Pancreas (tissue), 10 donors: ENCODE measurements at places on chromosomes 16 and 17. TPM values are rescaled to one million over a fixed set of nuclear protein-coding genes. Genes with fewer than 3 reads are reported as not detected.

Gene ABCA10
- 12.9 TPM for polyA plus RNA-seq

Gene ROGDI
- polyA plus RNA-seq: 63.0 TPM

Gene HID1
- polyA plus RNA-seq: 217 TPM

Gene STH
- not detected for polyA plus RNA-seq

Gene TAT
- 0.14 TPM for polyA plus RNA-seq

Gene C1QTNF8
- polyA plus RNA-seq: not detected

Gene ZNF747
- polyA plus RNA-seq: 5.5 TPM

Gene SPDYE4
- not detected for polyA plus RNA-seq

Gene MMP28
- polyA plus RNA-seq: 3.8 TPM

Gene KRTAP4-8
- polyA plus RNA-seq: not detected

Gene DNASE1L2
- polyA plus RNA-seq: 3.4 TPM

Gene PYY
- polyA plus RNA-seq: 0.66 TPM

Gene CACNA1H
- polyA plus RNA-seq: 12.8 TPM

Gene C16orf74
- 1.3 TPM for polyA plus RNA-seq

Gene TBC1D3I
- 0.09 TPM for polyA plus RNA-seq

Gene PTGES3L
- 1.0 TPM for polyA plus RNA-seq

Gene KRT28
- polyA plus RNA-seq: not detected

Gene SDR42E2
- polyA plus RNA-seq: 0.07 TPM

Gene TIMP2
- polyA plus RNA-seq: 42.7 TPM

Gene CIBAR2
- polyA plus RNA-seq: 0.05 TPM

Gene ADAP2
- 3.9 TPM for polyA plus RNA-seq

Gene C17orf78
- polyA plus RNA-seq: not detected

Gene GPR142
- 0.61 TPM for polyA plus RNA-seq

Gene TM4SF5
- 0.77 TPM for polyA plus RNA-seq

Gene NTN1
- 2.2 TPM for polyA plus RNA-seq

Gene RRAD
- 2.7 TPM for polyA plus RNA-seq

Gene ENPP7
- 0.15 TPM for polyA plus RNA-seq

Gene PLA2G10
- polyA plus RNA-seq: 2.2 TPM

Gene PRSS36
- polyA plus RNA-seq: 1.9 TPM

Gene HSD17B2
- 34.4 TPM for polyA plus RNA-seq

Gene MT1B
- polyA plus RNA-seq: not detected

Gene RAB37
- 1.3 TPM for polyA plus RNA-seq

Gene C17orf50
- not detected for polyA plus RNA-seq

Gene ARHGAP44
- polyA plus RNA-seq: 3.5 TPM

Gene NEK8
- polyA plus RNA-seq: 9.7 TPM

Gene PTX4
- polyA plus RNA-seq: not detected

Gene HOXB13
- polyA plus RNA-seq: not detected

Gene NOG
- 0.09 TPM for polyA plus RNA-seq

Gene RNF112
- polyA plus RNA-seq: 1.2 TPM

Gene CDH5
- polyA plus RNA-seq: 5.5 TPM

Gene EFCAB13
- 1.2 TPM for polyA plus RNA-seq

Gene SCGB1C2
- polyA plus RNA-seq: not detected
